Muscle of leg (tissue), 16 donors: ENCODE measurements at places on chromosomes 1 and 21. TPM values are rescaled to one million over a fixed set of nuclear protein-coding genes. Genes with fewer than 3 reads are reported as not detected.

Gene TFF2
- not detected for total RNA-seq

Gene IPO13
- 15.6 TPM for total RNA-seq

Gene LRRN2
- total RNA-seq: 2.7 TPM

Gene NBPF6
- not detected for total RNA-seq

Gene FPGT
- total RNA-seq: 13.4 TPM

Gene PGLYRP3
- not detected for total RNA-seq

Gene OR2T2
- total RNA-seq: not detected

Gene C1orf56
- total RNA-seq: 2.6 TPM

Gene UCHL5
- 24.1 TPM for total RNA-seq

Gene PRRX1
- 222 TPM for total RNA-seq

Gene EEIG2
- 14.5 TPM for total RNA-seq

Gene C4BPA
- 0.09 TPM for total RNA-seq

Gene COL9A2
- total RNA-seq: 2.6 TPM
